ENCODE measurements at places on chromosomes 6 and 20. TPM values are rescaled to one million over a fixed set of nuclear protein-coding genes. Genes with fewer than 3 reads are reported as not detected.
A peak's percentile ranks its signal among the peaks of the same experiment; 100 is the strongest.

DNA sequence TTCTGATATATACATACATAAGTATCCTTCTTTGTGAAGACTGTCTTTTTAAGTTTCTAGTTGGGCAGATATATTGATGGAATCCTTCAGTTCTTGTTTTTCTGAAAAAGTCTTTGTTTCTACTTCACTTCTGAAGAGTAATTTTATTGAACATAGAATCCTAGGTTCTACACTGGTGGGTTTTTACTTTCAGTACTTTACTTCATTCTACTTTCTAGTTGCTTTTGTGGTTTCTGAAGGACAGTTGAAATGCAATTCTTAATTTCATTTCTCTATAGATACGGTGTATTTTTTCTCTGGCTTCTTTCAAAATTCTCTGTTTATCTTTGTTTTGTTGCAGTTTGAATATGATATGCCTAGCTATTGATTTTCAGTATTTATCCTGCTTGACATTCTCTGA lies 105.3 kb downstream of the HMGCLL1 start:
- DNase-seq: no peak

DNA sequence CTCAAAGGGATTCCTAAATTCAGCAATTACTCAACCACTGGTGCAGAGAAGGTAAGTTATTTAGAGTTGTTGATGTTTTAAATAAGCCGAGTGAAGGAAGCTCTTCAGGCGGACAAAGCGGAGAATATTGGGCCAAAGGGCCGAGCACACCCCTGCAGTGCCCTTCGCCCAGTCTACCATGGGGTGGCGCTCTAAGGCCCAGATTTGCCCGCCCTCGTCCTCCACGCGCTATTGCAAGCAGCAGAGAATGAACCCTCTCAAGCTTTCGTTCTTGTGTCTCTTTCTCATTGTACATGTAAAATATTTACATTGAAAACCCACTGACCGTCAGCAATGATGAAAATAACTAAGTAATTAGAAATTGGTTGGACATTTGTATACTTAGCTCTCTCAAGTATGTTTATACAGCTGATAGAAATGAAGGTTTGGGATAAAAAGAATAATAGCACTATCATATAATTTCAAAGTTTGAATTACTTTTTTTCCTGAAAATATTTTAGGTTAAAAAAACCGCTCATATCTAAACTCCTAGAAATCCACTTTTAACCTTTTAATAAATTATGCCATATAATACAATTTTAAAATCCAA lies 195.0 kb upstream of the CEP162 start:
- DNase-seq: peak; percentile 72

- DNase-seq: no peak
These were observed 13.7 kb upstream of the FAM83C start for GRCh38 chr20:35305682-35306556.

GRCh38 chr6:1633366-1634021 lies 23.8 kb downstream of the FOXC1 start:
- no peak for DNase-seq

- no peak for DNase-seq
These were observed 54.7 kb downstream of the GFOD1 start for GRCh38 chr6:13432526-13433184.

- DNase-seq: no peak
These were observed 108.0 kb downstream of the BMP7 start for GRCh38 chr20:57158474-57158873.

DNA sequence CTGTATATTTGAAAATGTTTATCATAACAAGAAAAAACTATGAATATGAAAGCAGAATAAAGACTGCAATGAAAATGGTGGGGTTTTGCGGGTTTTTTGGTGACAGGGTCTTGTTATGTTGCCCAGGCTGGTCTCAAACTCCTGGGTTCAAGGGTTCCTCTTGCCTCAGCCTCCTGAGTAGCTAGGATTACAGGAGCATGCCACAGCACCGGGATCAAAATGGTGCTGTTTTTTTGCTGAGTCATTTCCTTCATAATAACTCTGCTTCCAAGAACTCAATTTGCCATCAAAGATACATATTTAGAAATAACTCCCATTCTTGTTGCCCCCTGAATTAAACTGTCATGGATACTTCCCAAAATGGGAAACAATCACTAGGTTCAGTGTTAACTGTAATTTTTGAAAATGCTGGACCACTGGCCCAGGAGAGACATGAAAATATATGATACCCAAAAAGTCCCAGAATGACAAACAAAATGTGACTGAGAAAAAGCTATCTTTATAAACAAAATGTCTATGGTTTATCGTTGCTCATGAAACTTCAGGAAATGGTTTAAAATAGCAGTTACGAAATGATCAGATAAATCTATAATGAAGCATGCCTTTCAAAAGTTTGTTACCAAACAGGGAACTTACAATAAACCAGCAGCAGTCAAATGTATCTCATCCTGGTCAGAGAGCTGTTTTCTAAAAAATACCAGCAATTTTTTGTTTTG lies 32.2 kb downstream of the ILRUN start:
- DNase-seq: no peak

GRCh38 chr6:10610289-10610688 lies 84.1 kb downstream of the C6orf52 start:
- DNase-seq: no peak

DNA sequence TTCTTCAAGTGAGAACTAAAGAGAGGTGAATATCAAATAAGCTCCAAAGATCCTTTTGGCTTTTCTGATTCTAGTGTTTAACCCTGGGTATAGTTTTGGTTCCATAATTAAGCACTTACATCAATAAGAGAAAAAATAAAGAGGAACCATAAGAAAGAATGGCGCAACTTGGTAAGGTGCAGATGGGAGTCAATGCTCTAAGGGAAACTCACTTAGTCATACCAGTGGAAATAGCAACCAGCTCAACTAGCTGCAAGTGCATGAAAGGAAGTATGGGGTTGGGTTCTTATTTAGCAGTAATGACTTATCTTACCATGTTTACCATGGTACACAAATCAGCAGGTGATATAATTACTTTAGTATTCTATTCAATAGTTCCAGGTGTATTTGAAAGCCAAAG lies 296.5 kb upstream of the RUNX2 start:
- DNase-seq: no peak

DNA sequence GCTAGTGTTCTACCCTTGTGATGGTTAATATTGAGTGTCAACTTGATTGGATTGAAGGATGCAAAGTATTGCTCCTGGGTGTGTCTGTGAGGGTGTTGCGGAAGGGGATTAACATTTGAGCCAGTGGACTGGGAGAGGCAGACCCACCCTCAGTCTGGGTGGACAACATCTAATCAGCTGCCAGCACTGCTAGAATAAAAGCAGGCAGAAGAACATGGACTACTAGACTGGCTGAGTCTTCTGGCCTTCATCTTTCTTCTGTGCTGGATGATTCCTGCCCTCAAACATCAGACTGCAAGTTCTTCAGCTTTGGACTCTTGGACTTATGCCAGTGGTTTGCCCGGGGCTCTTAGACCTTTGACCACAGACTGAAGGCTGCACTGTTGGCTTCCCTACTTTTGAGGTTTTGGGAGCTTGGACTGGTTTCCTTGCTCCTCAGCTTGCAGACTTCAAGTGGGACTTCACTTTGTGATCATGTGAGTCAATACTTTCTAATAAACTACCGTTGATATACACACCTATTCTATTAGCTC lies 50.1 kb downstream of the SDHAF4 start:
- no peak for DNase-seq

GRCh38 chr6:14442242-14442641 lies 324.7 kb downstream of the CD83 start:
- DNase-seq: no peak

DNA sequence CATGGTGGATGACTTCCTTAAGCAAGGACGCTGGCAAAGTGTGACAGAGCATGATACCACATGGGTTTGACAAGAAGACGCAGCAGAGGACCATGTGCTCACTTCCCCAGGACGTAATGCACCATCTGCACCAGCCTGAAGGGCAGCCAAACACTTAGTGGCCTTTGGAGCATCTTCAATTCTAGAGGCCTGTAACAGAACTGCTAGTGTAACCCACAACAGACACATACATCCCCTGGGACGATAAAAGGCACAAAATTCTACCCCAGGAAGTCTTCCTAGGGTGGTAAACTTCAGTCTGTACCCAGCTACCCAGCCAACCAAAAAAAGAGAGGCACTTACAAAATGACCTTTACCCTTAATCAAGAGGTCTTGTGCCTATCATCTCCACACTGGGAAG lies 9.2 kb upstream of the CPNE1 start:
- DNase-seq: no peak

The NRSN1 gene
- not detected for polyA plus RNA-seq

The LAMP5 gene
- not detected for polyA plus RNA-seq

The TRIM40 gene
- polyA plus RNA-seq: not detected

The RREB1 gene
- polyA plus RNA-seq: 26.9 TPM

All from hindlimb muscle (tissue), 1 donor.